ENCODE measurements at places on chromosomes 5 and 9.

DNA sequence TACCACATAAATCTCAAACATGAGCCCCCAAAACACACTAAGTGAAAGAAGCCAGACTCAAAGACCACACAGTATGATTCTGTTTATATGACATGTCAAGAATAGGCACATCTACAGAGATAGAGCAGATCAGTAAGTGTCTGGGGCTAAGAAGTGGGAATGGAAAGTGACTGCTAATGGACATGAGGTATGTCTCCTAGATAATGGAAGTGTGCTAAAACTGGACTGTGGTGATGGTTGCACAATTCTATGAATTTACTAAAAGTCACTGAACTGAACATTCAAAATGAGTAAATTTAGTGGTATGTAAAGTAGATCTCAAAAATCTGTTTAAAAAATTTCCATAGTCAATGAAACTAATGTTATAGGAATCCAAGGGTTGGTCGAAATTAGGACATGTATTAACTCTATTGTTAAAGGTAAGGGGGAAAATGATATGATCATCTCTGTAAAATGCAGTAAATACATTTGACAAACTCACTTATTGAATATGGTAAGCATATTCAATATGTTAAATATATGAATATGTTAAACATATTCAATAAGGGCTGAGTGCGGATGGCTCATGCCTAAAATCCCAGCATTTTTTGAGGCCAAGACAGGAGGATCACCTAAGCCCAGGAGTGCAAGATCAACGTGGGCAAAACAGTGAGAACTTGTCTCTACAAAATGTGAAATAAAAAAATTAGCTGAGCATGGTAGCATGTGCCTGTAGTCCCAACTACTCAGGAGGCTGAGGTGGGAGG, 51.7 kb downstream of the NUP155 start:
- no peak for DNase-seq

GRCh38 chr9:96116275-96117064, 185.5 kb downstream of the HSD17B3 start:
- no peak for DNase-seq

DNA sequence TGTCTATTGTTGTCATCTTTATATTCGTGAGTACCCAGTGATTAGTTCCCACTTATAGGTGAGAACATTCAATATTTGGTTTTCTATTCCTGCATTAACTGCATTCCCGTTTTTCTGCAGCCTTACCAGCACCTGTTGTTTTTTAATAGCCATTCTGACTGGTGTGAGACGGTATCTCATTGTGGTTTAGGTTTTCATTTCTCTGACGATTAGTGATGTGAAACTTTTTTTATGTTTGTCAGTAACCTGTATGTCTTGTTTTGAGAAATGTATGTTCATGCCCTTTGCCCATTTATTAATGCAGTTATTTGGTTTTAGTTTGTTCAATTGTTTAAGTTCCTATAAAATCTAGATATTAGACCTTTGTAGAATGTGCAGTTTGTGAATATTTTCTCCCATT, 546.0 kb upstream of the RORB start:
- no peak for DNase-seq

DNA sequence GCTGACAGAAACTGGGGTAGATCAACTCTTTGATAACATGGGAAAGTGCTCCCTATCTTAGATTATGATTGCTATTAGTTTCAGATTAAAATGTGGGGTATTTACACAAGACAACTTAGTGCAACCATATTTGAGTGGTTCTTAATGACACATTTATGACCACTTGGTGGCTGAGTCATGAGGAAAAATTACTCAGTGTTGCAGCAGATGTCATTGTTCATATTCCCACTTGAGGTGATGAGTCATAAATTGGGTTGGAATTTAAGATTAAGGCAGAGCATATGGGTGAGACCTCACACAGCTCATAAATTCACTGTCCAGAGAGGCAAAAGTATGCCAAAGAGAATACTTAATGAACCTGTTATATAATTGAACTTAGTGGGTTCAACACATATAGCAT, 408.3 kb downstream of the DMRT2 start:
- peak; percentile 35 for DNase-seq

DNA sequence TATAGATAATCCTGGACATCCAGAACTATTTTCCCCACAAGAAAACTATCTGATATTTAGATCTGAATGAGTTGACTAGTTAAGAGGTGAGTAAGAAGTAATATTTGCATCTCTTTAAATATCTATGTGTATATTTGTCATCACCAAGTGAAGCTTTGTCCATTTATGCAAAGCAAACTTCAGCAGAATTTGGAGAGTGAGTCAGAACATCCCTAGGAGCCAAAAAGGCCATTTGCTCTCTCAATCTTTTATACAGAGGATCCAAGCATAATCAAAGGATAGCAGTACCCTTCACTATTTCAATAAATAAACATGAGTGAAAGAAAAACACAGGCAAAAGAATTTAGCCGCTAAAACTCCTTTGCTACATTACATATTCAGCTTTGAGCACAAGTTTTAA, 454.4 kb downstream of the NR2F1-AS1 start:
- no peak for DNase-seq

GRCh38 chr5:77400645-77401044, 91.5 kb downstream of the WDR41 start:
- no peak for DNase-seq

- DNase-seq: no peak
These were observed 37.9 kb upstream of the IDNK start for GRCh38 chr9:83584995-83585394.

DNA sequence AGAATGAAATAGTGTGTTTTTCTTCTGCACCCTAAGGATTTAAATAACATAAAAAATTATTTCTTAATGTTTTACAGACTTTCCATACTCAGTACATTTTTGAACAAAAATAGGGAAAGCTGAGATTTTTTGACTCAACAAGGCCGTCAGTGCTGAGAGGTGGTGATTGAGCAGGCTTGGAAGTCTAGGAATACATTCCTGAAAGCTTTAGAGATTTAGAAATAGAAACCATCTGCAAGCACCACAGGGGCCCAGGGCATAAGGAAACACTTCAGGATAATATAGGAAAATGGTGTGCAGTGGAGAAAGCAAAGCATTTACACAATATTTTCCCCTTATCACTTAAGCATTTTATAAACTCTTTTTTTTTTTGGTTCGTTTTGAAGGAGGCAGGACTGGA, 5.2 kb downstream of the BASP1 start:
- no peak for DNase-seq

DNA sequence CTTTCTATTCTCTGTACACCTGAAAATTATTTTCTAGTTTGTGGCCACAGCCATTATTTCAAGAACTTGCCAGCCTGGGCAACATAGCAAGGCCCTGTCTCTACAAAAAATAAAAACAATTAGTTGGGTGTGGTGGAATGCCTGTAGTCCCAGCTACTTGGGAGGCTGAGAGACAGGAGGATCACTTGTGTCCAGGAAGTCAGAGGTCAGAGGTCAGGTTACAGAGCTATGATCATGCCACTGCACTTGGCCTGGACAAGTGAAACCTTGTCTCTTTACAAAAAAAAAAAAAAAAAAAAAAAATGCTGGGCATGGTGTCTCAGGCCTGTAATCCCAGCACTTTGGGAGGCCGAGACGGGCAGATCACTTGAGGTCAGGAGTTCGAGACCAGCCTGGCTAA, 58.3 kb downstream of the HMGCR start:
- no peak for DNase-seq

GRCh38 chr9:71884005-71884404, 27.0 kb downstream of the ABHD17B start:
- DNase-seq: no peak

DNA sequence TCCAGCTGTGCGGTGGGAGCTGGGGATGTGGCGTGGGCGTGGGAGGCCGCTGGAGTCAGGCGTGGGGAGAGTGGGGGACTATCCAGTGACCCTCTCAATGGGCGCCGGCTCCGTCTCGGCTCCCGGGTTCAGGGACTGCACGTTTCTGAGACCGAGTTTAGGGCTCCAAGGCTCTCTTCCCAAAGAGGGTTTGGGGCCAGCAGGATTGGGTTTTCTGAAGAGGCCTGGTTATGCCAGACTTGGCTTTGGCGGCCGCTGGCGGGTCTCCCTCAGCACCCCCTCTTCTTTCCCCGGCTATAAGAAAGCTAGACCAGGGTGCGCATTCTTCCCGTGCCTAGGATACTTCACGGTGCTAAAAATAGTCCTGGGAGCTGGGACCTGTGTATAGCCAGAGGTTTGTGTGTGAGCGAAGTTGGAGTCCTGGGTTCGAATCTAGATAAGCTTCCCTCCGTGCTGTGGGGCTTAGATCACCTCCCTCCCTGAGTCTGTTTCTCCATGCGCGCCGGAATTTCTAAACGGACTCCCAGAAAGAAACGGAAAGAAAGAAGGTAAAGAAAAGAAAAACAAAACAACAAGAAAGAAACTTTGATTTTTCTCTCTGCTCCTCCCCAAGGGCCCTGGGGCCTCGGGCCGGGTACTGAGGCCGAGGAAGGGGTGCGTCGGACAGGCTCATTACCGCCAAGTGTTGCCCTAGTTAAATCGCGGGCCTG, 5.0 kb downstream of the HAND1 start:
- no peak for DNase-seq

DNA sequence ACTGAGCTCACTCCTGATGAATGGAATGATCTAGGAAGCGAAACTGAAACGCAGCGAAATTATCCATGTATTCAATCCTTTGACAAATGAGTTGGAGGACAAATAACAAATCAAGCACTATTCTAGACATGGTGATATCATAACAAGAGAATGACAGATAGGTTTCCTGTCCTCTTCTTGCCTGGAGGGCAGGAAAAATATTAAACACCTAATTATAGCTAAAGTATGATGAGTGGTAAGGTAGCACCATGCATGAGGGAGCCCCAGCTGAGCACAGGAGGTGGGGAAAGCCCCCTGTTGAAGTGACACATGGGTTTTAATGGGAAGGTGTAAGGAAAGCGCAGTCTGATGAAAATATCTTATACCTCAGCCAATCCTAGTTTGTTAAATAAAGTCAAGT, 225.2 kb downstream of the NPR3 start:
- DNase-seq: no peak

- DNase-seq: no peak
These were observed 19.1 kb downstream of the FSD1L start for GRCh38 chr9:105466898-105467455.

DNA sequence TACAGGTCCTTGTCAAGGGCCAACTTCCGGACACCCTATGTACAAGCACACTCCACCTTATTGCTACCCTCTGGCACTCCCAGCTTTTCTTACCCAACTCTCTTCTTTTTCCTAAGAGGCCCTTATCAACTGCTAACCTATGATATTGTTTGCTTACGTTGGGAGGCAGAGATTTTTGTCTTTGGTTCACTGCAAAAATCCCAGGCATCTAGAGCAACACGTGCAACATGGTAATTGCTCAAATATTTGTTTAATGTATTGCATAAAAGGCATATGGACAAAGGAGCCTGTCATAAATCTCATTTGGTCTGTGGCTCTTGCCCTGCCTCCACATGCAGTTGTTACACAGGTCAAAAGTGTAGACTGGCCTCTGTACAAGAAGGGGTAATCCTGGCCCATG, 35.8 kb upstream of the ATP10B start:
- no peak for DNase-seq

- DNase-seq: no peak
These were observed 412.2 kb upstream of the CDH9 start for GRCh38 chr5:27450607-27451006.
